Hypothalamus (tissue), 51 donors: ENCODE measurements at places on chromosomes 11 and 22.

DNA sequence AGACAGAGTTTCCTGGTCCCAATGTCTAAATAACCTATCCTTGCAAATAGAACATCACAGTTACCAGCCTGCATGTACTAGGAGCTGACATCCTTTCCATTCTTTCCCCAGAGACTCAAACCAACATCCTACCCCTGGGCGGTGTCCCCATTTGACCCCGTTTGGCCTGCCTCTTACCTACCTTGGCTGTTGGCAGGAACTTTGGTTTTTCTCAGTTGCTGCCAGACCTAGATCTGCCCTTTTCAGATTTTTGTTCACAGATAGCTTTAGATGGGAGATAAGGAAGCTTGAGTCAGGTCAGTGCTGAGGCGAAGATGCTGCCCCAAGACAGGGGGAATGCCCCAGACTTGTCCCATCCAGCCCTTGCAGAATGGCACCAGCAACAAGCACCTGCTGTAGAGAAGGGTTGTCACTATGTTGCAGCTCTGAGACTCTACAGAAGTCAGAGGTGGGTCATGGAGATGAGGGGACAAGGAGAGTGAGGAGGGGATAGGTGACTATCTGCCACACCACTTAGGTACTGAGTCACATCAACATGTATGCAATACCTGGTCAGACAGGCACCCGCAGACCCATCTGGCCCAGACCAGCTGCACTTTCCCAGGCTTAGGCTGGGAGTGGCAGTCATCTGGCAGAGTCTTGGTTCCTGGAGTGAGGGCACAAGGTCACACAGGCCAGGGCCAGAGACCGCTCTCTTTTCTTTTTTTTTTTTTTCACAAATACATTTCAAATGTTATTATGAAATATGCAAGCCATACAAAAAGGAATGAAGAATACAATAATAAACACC lies 61.5 kb upstream of the POU2AF1 start:
- no peak for DNase-seq

DNA sequence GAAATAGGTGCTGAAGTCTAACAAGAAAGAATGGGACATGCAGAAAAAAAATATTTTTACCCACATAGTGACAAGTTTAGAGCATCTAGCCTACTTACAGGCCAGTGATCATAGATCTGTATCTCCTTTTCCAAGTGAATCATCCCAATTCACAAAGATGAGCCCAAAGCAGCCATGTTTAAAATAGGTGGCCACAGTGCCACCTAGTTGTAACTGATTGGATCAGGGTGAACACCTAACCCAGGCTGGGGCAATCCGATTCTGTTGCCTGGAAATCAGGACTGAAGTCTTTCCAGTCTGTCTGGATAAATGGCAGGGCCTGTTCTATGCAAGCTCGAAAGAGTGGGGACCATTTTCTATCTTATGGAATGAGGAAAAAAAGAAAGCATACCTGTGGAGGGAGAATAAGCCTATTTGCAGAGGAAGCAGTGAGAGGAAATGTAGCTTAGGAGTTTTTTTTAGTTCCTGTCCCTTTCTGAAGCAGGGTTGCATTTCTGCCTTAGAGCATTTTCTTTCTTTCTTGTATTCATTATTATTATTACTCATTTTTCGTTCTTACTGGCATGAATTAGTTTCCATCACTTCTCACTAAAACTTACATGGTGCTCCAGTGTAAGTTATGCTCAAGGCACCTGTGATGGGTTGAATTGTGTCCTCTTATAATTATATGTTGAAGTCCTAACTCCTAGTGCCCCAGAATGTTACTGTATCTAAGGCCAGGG lies 113.2 kb upstream of the RAG2 start:
- no peak for DNase-seq

DNA sequence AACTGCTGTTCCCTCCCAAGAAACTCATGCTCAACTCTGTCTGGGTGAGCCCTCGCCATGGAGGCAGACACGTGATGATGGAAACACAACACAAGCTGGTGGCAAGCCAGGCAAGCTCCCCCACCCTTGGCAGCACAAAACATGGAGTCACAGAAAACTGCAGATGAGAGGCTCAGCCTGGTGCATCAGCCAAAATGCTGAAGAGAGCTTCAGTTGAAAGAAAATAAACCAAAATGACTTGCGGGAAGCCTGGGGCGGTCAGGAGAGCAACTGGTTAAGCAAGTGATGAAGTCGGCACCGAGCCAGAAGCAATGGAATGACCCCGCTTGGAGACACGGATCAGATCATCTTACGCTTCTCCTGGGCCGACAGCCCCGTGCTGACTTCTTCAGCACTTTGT lies 68.3 kb downstream of the C11orf58 start:
- no peak for DNase-seq

- DNase-seq, result no peak
These were observed 181.5 kb downstream of the MAML2 start for GRCh38 chr11:96161307-96162089.

GRCh38 chr11:9923280-9923679 lies 259.4 kb downstream of the SWAP70 start:
- no peak for DNase-seq

- no peak for DNase-seq
These were observed 33.0 kb downstream of the SERGEF start for GRCh38 chr11:17979770-17980371.

GRCh38 chr11:109130910-109131309 lies 291.1 kb upstream of the C11orf87 start:
- DNase-seq, result no peak

DNA sequence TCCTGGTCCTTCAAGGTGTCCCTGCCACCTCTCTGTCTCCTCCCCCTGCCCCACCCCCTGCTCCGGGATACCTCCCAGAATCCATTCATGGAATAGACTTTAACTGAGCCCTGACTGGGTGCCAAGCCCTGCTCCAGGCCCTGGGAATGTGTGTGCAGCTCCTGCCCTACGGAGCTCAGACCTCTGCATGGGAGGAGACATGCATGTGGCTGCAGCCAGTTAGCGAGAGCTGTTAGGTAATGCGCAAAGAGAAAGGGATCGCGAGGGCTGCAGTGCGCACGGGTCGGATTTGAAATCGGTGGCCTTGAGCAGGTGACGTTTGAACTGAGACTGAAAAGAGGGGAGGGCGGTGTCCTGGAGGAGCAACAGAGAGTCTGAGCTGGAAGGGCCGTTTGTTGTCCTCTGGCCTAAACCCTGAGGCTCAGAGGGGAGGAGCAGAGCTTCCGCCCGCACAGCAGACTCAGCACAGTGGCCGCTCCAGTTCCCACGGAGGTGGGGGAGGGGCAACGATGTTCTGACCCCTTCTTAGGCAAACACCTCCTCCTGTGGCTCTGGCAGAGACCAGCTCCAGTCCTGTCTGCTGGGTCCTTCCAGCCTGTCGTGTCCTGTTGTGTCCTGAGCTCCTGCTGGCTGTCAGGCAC lies 19.8 kb upstream of the LRRC10B start:
- no peak for DNase-seq

DNA sequence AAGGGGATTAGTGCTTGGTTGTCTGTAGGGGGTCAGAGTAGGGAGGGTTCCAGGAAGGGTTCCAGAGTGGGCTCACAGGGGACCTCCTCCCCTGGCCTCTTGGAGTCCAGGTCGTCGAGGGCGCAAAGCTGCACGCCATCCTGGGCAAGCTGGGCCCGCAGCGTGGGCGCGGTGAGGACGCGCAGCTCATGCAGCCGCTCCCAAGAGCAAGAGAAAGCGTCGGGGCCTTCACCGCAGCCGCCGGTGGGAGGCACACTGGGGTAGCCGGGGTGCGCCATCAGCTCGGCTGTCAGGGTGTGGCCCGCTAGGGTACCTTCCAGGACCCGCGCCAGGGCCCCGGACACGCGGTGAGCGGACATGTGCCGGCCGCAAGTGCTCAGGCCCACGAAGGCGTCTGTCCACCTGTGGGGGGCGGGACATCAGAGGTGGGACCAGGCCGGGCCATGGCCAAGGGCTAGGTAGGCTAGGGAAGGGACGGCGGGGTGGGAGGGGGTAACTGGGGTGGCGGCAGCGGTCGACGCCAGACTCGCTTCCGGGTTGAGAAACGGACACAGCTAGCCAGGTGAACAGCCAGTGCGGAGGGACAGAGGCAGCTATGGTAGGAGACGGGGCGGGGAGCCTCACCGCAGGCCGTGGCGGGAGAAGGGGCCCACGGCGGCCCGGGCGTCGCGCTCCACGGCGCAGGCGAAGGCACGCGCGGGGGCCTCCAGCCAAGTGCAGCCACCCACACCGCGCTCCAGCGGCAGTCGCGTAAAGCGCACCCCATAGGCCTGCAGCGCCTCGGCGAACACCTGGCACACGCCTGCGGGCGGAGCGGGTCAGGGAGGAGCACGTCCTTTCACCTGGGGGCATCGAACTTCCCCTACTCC lies 1.2 kb downstream of the YDJC start:
- DNase-seq, result no peak

GRCh38 chr22:39315389-39315788 lies 4.0 kb downstream of the RPL3 start:
- no peak for DNase-seq

GRCh38 chr11:129278586-129279319 lies 86.6 kb upstream of the ARHGAP32 start:
- no peak for DNase-seq

DNA sequence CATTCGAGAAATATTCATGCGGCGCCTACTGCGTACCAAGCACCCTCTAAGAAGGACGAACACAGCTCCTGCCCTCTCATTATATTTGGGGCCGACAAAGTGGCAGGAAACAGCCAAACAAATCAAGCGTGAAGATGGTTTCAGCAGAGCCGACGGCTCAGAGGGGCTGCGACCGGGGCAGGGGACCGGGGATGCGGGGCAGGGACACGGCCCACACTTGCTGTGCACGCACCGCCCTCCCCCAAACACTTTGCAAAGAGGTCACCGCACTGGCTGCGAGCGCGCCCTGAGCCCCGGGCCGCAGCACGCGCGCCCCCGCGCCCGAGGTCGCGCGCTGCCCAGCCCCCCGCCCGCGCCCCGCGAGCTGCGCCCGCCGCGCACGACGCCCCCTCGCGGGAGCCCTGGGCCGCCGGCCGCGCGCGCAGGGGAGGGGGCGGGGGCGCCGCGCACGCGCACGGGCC lies 255 bp upstream of the SYNGR1 start:
- no peak for DNase-seq

DNA sequence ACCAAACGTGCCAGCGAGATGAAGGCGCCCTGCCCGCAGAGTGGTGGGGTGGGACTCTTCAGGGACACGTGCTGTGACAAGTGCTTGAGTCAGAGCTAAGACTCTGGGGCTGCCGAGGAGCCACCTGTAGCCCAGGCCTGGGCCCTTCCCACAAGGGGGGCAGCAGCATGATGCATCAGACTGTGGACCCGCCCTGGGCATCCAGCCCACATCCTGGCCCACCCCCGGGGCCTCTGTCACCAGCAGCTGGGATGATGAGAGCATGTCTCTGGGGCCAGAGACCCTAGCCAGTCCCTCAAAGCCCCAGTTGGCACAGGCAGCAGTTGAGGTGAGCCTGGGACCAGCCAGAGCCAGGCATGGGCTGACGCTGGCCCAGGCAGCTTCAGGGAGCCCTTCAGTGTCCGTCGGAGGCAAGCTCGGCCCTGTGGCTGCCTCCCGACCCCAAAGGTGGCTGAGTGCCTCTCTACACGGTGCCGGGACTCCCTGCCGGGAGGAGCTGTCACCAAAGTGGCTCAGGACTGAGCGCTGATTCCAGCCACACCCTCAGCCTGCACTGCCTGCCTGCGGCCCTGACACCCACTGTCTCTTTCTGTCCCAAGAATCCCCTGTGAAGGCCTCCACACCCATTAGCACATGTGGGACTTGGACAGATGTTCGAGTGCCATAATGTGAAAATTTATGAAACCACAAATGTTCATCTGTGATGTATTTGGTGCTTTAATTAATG lies 41.3 kb downstream of the CDKN1C start:
- DNase-seq, result no peak

GRCh38 chr22:35995348-35995747 lies 33.3 kb downstream of the RBFOX2 start:
- no peak for DNase-seq

DNA sequence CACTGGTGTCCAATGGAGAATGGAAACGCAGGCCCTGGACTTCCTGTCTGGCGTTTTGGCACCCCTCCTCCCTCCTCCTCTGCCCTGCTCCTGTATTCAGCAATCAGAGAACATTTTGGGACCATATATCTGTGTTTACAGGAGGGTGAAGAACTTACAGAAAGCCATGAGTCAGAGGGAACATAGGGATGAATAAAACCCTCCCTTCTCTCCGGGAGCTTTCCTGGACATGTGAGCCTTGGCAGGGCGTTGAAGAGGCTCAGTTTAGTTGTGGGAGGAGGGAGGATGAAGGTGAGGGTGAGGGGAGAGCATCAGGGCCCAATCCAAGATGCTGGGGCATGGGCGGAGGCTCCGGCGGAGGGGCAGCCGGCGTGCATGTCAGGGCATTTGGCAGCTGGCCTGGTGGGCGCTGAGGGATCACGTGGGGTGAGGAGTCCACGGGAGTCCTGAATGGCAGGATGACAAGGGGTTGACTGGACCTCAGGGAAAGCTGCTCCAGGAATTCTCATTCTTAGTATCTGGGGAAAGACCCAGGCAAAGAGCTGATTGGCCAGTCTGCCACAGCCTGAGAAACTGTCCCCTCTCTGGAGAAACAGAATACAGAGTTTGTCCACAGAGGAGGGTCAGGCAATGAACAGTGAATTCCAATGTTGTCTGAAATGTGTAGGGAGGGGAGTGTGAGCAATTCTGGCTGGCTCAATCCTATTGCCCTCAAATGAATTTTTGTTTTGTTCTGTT lies 28.9 kb downstream of the MICAL2 start:
- no peak for DNase-seq

GRCh38 chr11:27735281-27735680 lies 35.0 kb upstream of the BDNF start:
- no peak for DNase-seq

GRCh38 chr22:20238536-20238900 lies 29.6 kb downstream of the RTN4R start:
- DNase-seq, result no peak

DNA sequence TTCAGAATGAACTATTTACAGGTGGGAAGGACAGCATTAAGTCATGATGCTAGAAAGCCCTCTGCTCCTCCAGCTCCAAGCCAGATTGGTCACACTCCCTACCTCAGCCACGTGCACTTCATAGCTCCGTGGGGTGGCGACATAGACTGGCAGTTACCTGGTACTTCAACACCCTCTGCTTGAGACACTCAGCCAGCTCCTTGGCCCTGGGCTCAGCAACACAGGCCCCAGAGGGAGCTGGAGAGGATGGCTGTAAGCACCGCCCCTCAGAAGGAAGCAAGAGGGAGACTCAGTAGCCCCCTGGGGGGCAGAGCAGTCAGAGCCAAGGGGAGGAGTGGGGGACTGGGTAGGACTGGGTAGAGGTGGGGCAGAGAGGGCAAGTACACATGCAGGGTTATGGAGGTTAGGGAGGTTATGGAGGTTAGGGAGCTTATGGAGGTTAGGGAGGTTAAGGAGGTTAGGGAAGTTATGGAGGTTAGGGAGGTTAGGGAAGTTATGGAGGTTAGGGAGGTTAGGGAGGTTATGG lies 102.1 kb upstream of the BID start:
- DNase-seq, result no peak

DNA sequence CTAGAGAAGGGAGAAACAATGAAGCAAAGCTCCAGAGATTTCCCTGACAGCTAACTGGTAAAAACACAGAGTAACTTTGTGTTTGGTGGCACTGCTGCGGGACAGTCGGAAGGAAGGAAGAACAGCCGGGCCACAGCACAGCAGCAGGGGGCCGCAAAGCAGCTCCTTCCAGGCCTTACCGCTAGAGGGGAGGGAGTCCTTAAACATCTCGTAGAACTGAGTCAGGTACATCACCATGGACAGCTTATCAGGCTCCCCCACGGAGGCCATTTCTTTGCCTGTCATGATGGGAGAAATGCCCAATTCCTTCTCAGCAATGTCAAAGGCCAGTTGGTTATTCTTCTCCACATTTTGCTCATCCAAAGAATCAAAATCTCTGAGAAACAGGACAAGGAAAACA lies 114.6 kb upstream of the BID start:
- no peak for DNase-seq

GRCh38 chr22:23220485-23221350 lies 40.4 kb downstream of the BCR start:
- no peak for DNase-seq
